Foreskin fibroblast (primary cell): ENCODE measurements at places on chromosomes 3 and 15.

DNA sequence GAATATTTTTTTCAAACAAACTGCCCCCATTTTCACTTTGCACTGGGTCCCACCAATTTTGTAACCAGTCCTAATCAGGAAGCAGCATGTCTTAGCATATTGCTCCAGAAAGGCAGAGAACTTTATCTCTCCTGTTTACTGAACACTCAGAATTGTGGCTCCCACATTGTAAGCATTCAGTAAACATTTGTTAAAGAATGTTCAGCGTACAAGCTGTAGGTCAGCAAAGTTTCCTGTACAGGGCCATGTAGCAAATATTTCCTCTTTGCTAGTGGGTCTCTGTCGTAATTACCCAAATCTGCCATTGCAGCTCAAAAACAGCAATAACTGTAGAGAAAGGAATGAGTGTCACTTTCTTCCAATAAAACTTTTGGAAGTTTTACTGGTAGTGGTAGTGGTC, 393.3 kb downstream of the GRM7 start:
- no peak for DNase-seq

DNA sequence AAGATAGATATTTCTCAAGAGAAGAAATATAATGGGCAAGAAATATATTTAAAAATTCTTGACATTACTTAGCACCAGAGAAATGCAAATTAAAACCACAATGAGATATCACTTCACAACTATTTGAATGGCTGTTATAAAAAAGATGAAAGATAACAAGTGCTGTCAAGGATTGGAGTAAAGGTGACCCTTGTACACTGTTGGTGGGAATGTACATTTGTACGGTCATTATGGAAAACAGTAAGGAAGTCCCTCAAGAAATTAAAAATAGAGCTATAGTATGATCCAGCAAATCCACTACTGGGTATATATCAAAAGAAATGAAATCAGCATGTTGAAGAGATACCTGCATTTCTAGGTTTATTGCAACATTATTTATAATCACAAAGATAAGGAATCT, 326.4 kb downstream of the GBE1 start:
- DNase-seq = no peak

GRCh38 chr3:195769551-195769950, 42.2 kb downstream of the MUC4 start:
- no peak for DNase-seq

GRCh38 chr3:48970586-48970985, 19.5 kb upstream of the P4HTM start:
- DNase-seq = no peak

DNA sequence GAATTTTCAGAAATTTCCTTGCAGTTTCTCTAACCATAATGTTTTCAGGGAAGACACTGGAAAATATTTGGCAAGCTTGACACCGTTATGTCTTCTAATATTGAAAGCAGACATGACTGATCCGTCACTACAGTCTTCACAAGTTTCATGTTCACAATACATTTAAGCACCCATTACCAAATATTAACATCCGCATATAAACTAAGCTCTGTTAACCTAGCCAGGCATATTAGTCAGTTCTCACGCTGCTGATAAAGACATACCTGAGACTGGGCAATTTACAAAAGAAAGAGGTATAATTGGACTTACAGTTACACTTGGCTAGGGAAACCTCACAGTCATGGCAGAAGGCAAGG, 162.7 kb upstream of the LYSMD4 start:
- no peak for DNase-seq

GRCh38 chr15:74244822-74245341, 8.8 kb downstream of the CCDC33 start:
- no peak for DNase-seq

DNA sequence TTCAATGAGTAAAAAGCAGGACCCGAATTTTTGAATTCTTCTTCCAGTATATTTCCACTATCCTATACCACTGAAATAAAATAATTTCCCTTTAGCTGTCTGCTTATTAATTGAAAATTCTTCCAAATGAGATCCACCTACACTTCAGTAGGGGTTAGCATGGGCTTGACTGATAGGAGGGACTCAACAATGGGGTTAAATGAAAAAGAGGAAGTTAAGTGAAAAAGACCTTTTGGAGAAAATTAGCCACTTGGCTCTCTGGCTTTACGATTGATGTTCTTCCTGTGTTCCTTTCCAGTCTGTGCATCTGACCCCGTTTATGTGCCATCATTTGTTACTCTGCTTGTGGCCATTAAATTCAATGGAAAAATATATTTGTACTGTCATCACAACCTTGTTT, 54.0 kb upstream of the GCNT3 start:
- DNase-seq = no peak

DNA sequence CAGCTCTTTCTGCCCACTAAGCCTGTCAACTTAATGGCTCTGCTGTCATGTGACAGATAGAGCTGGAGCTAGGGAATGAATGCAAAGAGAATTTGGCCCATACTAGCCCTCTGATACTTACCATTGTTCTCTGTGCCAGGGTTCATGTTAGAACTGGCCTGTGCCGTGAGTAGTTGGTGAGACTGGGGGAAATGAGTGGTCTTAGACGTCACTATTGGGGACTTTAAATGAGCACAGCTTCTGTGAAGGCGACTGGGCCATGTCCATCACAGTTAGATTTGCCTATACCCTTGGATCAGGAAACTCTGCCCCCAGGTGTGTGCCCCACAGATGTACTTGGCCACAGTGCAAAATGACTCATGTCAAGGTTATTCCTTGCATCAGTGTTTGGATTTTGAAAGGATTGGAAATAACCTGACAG, 124.9 kb downstream of the PTPRG start:
- DNase-seq = no peak

GRCh38 chr3:132004571-132004970, 30.2 kb downstream of the CPNE4 start:
- DNase-seq = no peak

GRCh38 chr3:117602058-117602644, 892.6 kb downstream of the TUSC7 start:
- no peak for DNase-seq

DNA sequence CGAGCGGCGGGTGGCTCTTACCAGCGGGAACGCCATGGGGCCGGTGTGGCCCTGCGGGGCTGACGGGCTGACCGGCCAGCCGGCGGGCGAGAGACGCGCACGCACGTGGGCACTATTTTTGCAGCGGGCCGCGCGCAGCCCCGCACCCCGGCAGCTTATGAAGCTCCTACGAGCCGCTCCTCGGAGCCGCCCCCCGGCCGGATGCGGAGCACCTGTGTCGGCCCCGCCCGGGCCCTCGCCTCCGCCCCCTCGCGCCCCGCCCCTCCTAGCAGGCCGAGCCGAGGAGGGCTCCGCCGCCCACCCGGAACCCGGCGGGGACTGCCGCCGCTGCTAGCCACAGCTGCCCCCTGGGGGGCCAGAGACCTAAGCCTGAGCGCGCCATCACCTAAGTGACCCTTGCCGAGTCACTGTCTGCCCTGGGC, 683 bp upstream of the CPEB1 start:
- DNase-seq = no peak

GRCh38 chr3:30233913-30234646, 372.3 kb upstream of the TGFBR2 start:
- DNase-seq = no peak

- DNase-seq = no peak
Observed at GRCh38 chr3:15451216-15452113, 24.1 kb downstream of the EAF1 start.

DNA sequence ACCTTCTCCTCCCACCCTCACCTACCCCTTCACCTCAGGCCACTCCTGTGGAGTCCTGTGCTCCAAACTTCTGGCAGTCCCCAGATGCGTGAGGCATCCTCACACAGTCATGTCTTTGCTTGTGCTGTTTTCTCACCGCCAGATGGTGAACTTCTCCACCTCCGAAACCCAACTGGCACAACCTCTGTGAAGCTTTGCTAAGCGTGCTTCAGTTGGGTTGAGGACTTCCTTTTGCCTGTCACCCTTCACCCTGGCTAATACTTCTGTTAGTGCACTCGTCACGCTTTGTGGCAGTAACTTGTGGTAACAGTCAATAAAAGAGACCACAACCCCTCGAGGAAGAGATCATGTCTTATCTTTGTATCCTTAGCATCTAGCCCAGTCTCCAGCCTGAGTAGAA, 42.0 kb upstream of the SKOR1 start:
- DNase-seq = no peak
